PC-9 (cell line): ENCODE measurements at places on chromosomes 3 and 15. TPM values are rescaled to one million over a fixed set of nuclear protein-coding genes. Genes with fewer than 3 reads are reported as not detected.

PLSCR2 gene
- not detected in 2 replicates for total RNA-seq

INSYN1 gene
- total RNA-seq, result not detected in 2 replicates

CSK gene
- total RNA-seq, result 78.3 TPM in 2 replicates

PPARG gene
- total RNA-seq, result 60.2 and 61.5 TPM in 2 replicates

SCN11A gene
- total RNA-seq, result not detected in 2 replicates

MESP1 gene
- total RNA-seq, result 8.5 and 17.8 TPM in 2 replicates

RBP2 gene
- not detected in 2 replicates for total RNA-seq

DNA sequence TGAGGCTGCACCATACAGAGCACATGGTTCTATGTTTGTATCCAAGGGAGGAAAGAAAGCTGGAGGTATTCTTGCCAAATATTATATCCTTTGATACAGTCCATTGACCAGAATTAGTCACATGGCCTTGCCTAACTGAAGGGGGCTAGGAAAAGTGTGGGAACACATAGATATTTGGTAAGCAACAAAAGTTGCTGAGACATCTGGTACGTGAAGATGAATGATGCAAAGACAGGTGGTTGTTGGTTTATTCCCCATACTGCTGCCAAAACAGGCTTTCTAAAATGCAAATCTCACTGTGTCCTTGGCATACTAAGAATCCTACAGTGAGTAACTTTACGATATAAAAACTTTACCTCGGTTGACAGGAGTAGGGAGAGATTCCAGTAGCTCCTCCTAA, 162.2 kb downstream of the VGLL3 start:
- H3K27ac ChIP-seq, result no peak overlapping the region
- DNase-seq, result no peak
- no peaks in the 10 kb centered on the region for H3K27me3 ChIP-seq
- no peaks in the 10 kb centered on the region for H3K36me3 ChIP-seq
- H3K4me1 ChIP-seq, result no peaks in the 10 kb centered on the region

DNA sequence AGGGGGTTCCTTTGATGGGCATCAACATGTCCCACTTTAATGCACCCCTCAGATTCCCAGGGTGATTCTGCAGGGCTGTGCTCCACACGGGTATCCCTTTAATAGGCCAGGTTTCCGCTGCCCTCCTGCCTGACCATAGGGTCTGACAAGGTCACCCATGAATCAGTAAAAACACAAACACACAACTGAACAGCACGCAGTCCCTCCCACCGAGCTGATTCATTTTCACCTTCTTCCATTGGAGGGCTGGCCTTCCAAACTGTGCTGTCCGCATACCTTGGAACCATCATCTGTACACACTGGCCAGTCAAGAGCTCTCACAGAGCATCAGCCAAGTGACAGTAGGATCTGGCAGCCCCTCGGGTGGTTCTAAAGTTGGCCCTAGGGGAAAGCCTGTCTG, 93.7 kb downstream of the FBLN2 start:
- no peak overlapping the region for H3K4me3 ChIP-seq
- H3K27ac ChIP-seq, result no peak overlapping the region
- peaks cover 9% of the 10 kb centered on the region for H3K27me3 ChIP-seq
- H3K4me1 ChIP-seq, result peaks cover 8% of the 10 kb centered on the region

DNA sequence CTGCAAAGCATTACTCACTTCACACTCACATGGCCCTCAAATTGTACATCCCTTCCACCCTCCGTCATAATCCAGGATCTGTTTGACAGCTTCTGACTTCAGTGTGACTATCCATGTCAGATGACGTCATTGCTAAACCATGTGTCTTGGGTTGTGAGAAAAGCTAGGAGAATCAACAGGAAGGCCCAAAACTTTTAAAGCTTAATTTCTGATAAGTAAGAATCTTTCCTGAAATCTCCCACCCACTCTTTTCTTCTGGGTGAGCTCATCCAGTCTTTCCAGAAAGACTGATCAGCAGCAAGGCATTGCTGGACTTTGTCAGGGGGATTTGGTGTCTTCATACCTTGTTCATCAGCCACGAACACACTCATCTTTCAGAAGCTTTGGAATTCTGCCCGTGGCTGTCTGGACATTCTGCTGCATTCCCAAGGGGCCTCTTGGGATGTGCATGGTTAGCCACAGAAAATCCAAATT, 11.5 kb upstream of the LMCD1 start:
- no peak for DNase-seq
- no peak overlapping the region for H3K4me3 ChIP-seq
- no peak overlapping the region for H3K27ac ChIP-seq
- H3K36me3 ChIP-seq, result no peaks in the 10 kb centered on the region
- peaks cover 16% of the 10 kb centered on the region for H3K4me1 ChIP-seq

GRCh38 chr3:47847260-47847659, 44.3 kb downstream of the DHX30 start:
- no peaks in the 10 kb centered on the region for H3K27me3 ChIP-seq
- DNase-seq, result no peak
- H3K36me3 ChIP-seq, result no peaks in the 10 kb centered on the region
- H3K4me3 ChIP-seq, result no peak overlapping the region
- no peak overlapping the region for H3K27ac ChIP-seq

DNA sequence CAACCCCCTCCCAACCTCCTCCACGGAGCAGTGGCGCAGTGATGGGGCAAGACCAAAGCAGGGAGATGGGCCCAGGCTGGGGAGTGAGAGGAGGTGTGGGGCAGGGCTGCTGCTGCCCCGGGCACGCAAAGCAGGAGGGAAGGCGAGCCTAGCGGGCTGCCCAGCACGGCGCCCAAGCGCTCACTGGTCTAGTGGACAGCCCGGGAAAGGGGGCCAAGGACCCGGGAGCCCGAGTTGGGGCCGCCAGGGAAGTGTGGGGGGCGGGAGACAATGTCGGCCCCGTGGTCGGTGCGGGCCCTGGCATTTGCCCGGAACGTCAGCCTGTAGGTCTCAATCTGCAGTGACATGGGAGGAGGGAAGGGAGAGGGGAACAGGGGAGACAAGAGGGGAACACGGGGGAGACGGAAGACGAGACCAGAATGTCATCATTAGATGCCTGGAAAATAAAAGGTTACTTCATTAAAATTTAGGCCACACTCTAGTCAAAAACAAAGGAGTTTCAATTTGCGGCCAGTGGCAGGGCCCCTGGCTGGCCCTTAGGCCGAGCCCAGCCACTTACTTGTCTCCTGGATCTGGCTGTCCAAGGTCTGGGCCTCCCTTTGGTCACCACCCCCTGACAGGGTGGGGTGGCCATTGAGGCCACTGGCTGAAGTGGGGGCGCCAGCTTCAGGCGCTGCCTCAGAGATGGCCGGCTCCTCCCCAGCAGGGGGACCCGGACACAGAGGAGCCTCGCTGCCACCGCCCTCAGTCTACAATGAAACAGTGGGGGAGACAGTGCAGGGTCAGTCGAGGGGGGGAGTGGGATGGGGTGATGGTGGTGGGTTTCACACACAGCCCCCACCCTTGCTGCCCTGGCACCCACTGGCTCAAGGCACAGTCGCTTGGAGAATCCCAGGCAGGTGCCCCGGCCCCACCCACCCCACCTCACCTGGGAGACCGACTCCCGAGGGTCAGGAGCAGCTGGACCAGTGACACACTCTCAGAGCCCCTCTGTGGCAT, 50.0 kb downstream of the DHX30 start:
- H3K27ac ChIP-seq, result no peak overlapping the region
- DNase-seq, result no peak
- no peak overlapping the region for H3K4me3 ChIP-seq
- H3K36me3 ChIP-seq, result no peaks in the 10 kb centered on the region
- no peaks in the 10 kb centered on the region for H3K27me3 ChIP-seq

GRCh38 chr3:53804697-53805462, 41.3 kb downstream of the CHDH start:
- H3K4me3 ChIP-seq, result no peak overlapping the region
- H3K4me1 ChIP-seq, result no peaks in the 10 kb centered on the region
- no peak for DNase-seq
- H3K27me3 ChIP-seq, result peaks cover 97% of the 10 kb centered on the region
- no peak overlapping the region for H3K27ac ChIP-seq
- H3K36me3 ChIP-seq, result no peaks in the 10 kb centered on the region

GRCh38 chr3:25510797-25511196, 82.7 kb downstream of the RARB start:
- no peak overlapping the region for H3K27ac ChIP-seq
- H3K36me3 ChIP-seq, result no peaks in the 10 kb centered on the region
- DNase-seq, result no peak
- no peaks in the 10 kb centered on the region for H3K27me3 ChIP-seq

DNA sequence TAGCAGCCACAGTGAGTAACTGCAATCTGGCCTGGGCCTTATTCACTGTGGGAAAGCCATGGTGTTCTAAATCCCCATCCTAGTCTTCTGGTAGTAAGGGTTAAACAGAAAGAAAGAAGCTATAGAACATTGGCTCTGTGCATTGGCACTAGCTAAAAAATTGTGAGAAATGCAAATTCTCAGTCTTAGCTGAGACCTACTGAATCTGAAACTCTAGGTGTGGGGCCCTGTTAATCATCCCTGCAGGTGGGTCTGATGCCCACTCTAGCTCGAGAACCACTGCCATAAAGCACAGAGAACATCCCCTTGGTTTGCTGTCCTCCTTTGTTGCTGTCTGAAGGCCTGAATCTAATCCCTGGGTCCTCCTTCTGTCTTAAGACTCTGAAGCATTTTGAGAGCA, 59.3 kb downstream of the MEIS2 start:
- no peaks in the 10 kb centered on the region for H3K36me3 ChIP-seq
- no peak overlapping the region for H3K4me3 ChIP-seq
- no peaks in the 10 kb centered on the region for H3K27me3 ChIP-seq
- no peaks in the 10 kb centered on the region for H3K4me1 ChIP-seq
- no peak for DNase-seq

DNA sequence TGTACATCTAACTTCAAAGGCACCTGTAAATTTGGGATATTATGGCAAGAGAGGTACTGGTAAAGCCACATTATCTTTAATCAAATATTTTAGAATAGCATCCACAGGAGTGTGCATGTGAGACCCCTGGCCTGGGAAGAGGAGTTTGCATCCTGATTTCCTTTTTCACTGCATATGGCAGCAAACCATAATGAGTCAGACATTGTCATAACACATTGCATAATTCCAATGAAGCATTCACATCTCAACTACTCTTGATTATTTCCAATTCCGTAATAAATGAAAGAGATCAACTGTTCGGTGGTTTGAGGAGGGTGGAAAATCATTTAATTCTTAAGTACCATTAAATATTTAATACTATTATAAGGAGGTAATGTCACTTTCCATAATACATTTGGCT, 215.0 kb downstream of the MECOM start:
- no peaks in the 10 kb centered on the region for H3K27me3 ChIP-seq
- H3K27ac ChIP-seq, result no peak overlapping the region
- no peaks in the 10 kb centered on the region for H3K4me1 ChIP-seq
- no peak for DNase-seq
- H3K4me3 ChIP-seq, result no peak overlapping the region

DNA sequence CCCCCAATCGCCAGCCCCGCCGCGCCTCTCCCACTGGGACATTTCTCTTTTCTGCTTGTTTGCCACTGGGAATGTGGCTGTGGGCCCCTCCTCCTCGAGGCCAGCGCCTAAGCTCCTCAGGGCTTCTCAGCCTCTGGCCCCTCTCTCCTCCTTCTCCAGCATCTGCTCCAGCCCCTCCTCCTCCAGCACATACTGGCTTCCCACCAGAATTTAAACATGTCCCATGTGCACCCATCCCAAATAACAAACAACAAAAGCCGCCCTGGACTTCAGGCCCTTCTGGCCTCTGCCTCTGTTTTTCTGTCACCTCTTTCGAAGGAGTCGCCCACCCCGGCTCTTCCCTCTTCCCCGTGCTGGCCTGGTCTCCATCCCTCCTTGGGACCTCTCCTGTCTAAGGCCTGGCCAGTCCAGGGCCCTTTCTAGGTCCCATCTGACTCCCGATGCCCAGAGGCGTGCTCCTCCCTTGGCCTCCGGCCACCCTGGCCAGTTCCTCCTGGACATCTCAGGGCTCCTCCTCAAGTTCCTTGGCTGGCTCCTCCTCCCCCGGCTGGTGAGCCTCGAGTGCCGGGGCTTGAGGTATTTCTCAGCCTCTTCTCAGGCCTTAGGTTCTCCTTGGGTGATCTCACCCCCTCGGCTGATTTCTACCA, 94.6 kb upstream of the SLC6A6 start:
- H3K4me3 ChIP-seq, result no peak overlapping the region
- H3K27ac ChIP-seq, result no peak overlapping the region
- H3K27me3 ChIP-seq, result no peaks in the 10 kb centered on the region
- no peaks in the 10 kb centered on the region for H3K36me3 ChIP-seq
- H3K4me1 ChIP-seq, result no peaks in the 10 kb centered on the region

DNA sequence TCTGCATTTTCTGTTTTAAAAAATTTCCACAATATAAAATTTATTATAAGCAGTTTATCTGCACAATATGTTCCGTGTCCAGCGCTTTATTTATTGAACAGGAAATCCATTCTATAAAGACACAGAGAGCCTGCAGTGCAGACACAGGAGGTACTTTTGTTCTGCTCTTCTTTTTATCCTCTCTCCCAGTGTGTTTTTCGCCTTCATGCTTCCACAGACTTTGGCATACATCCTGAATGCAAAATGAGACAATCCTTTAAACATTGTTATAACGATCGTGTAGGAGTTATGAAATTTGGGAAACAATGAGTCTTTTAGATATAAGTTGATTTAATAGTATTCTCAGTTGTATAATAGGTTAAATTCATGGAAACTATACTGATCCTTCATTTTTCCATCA, 749.2 kb downstream of the NAALADL2 start:
- no peak overlapping the region for H3K27ac ChIP-seq
- peaks cover 9% of the 10 kb centered on the region; the same call in 1 of the 2 replicates for H3K4me1 ChIP-seq
- DNase-seq, result no peak
- no peaks in the 10 kb centered on the region for H3K27me3 ChIP-seq
- H3K4me3 ChIP-seq, result no peak overlapping the region

DNA sequence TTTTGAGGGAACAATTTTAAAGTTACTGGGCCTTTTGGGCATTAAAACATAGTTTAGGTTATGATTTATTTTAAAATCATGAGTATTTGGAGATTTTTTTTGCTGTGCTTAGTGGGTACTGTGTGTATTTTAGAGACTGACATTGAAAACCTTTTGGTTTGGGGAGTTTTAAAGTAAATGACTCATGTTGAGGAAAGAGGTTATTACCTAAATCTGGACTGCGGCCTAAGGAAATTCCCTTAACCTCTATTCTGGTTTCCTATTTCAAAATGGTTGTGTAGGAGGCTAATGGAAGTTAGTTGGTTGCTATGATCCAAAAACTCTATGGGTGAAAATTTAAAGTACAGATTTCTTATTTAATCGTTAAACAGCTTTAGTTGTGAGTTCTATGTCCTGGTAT, 57.3 kb upstream of the DPH6 start:
- H3K27me3 ChIP-seq, result no peaks in the 10 kb centered on the region
- H3K4me3 ChIP-seq, result no peak overlapping the region
- DNase-seq, result no peak

DNA sequence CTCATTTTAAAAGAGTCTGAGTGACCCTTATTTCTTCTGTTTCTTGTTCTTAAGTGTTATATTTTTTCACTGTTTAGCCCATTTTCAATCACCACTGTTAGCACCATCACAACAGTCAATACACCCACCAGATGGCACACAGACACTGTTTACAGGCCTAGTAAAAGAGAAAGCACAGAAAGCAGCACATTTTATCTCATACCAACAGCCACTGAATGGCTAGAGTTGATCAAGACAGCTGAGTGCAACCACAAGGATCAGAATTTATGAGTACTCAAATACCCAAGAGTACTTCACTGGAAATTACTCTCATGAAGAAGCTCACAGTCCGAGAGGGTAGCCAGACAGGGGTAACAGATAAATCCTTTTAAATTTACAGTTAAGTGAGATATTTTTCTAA, 127.0 kb downstream of the TFDP2 start:
- no peak for DNase-seq
- no peaks in the 10 kb centered on the region for H3K27me3 ChIP-seq
- no peak overlapping the region for H3K4me3 ChIP-seq
- no peaks in the 10 kb centered on the region for H3K36me3 ChIP-seq
- no peak overlapping the region for H3K27ac ChIP-seq
- no peaks in the 10 kb centered on the region for H3K4me1 ChIP-seq
